ENCODE measurements at places on chromosomes 1 and 21. TPM values are rescaled to one million over a fixed set of nuclear protein-coding genes. Genes with fewer than 3 reads are reported as not detected.

NIT1 gene
- 53.9 TPM for total RNA-seq

GRCh38 chr1:16621300-16621658 is 7.9 kb upstream of the NBPF1 start:
- DNase-seq = no peak

U2AF1 gene
- 37.5 TPM for total RNA-seq

- DNase-seq = no peak
Observed at GRCh38 chr1:173568483-173568882, 34.4 kb downstream of the SLC9C2 start.

KDF1 gene
- total RNA-seq = not detected

DNA sequence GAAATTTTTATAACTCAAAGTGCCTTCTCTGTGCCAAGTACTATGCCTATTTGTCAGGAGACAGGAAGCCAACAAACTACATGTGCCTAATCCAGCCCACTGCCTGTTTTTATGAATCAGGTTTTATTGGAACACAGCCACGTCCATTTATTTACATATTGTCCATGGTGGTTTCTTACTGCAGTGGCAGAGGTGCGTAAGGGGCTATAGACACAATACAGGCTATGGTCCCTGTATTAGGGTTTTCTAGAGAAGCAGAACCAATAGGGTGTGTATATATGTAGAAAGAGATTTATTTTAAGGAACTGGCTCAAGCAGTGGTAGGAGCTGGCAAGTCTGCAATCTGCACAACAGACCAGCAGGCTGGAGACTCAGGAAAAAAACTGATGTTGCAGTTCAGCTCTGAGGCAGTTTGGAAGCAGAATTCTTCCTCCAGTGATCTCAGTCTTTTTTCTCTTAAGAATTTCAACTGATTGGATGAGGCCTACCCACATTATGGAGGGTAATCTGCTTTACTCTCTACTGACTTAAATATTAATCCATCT is 15.4 kb downstream of the PPIE start:
- DNase-seq = no peak

- peak; percentile 59 for DNase-seq
Observed at GRCh38 chr1:81802707-81803430, 2.1 kb downstream of the ADGRL2 start.

GRCh38 chr1:200332716-200333115 is 77.1 kb downstream of the ZNF281 start:
- DNase-seq = no peak

GRCh38 chr1:159900086-159900680 is at the start of gene CFAP45:
CFAP45 (minus strand) TSS chr1:159900165; CDS start chr1:159900098, 67 bp downstream.
- peak; percentile 71 for DNase-seq

DNA sequence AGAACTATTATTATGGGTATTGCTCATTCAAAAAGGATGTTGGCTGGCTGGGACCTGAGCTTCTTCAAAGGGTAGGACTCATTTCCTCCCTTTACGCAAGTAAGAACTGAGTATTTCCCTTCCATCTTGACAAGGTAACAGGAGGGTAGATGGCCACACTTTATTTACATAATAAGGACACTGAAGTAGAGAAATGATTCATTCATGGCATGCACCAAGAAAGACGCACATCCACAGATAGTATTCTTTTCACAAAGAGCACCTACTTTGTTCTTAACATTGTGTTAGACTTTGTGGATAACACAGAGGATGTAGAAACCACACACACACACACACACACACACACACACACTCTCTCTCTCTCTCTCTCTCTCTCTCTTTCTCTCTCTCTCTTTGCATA is 82.9 kb downstream of the FAM78B start:
- DNase-seq = no peak
